ENCODE measurements at places on chromosomes 12 and 14.

DNA sequence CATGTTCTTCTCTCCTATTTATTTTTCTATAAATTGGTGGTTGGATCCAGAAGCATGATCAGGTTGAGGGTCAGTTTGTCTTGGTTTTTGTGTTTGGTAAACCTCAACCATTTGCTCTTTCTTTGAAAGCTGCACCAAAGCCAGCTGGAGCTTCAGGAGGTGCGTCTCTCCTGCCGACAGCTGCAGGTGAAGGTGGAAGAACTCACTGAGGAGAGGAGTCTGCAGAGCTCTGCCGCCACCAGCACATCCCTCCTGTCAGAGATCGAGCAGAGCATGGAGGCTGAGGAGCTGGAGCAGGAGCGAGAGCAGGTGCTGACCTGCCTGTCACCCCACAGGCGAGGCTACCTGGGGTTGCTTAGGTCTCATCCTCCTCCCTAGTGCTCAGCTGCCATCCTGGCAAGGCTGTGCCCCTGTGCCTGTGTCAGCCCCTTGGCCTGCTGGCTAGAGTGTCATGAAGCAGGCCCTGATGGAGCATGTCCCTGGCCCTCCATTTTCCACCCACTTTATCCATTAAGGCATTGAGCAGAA is 45.0 kb downstream of the RAB35 start:
- no peak for DNase-seq

- no peak for DNase-seq
These were observed 29.9 kb downstream of the ANO4 start for GRCh38 chr12:100824476-100824875.

DNA sequence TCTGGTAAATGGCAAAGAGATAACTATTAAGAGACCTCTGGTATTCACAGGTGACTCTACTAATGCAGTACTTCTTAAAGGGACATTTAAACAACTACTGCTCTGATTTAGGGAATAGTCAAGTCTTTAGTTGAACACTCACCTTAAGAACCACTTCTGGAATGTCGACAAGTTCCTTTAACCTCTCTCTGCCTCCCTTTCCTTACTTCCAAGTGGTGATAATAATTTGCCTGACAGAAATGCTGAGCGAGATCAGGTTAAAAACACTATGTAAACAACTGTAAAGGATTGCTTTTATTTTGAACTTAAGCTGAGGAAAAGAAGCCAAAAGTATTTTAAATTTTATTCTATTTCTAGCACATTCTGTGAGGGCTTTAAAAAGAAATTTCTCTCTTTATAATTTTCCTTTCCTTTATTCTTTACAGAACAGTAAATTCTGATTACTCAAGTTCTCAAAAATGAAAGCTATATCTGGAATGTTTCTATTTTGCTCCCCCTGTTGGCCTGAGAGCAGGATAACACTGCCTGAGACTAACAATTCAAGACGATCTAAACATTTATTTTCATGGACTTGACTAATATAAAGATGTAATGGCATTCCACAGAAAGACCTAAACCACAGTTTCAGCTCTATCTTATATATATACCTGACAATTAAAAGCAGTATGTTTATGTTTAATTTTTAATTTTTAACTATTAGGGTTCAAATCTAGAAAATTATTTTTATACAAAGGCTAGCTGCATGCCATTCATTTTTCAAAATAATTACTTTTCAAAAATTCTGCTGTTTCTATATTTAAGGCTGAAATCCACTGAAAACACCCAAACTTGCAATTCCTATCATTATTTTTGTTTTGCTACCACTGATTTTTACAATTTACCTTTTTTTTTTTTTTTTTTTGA is 29.2 kb downstream of the ZCCHC8 start:
- peak; percentile 83 for DNase-seq

GRCh38 chr12:22627371-22627770 is 2.4 kb downstream of the ETNK1 start:
- peak; percentile 5 for DNase-seq

- no peak for DNase-seq
These were observed 24.7 kb downstream of the SYNE2 start for GRCh38 chr14:63877550-63877939.

DNA sequence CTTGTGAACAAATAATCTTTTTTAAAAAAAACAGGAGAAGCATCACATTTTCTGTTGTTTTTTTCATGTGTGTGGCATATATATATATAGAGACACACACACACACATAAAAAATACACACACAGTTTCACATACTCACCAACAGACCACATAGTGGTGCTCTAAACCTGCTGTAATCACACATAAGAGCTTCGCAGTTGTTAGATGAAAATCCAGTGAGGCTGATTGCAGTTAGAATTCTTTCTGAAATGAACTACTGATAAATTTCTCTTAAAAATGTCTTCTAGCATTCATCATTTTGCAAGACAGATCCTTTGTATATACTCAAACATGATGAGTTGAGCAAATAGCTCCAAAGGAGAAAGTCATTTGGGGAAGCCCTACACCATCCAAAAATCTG is 434.3 kb upstream of the STXBP6 start:
- DNase-seq, result no peak

- peak; percentile 54 for DNase-seq
These were observed 16.4 kb downstream of the NAV3 start for GRCh38 chr12:77847060-77847541.

GRCh38 chr12:69694123-69694522 is 5.0 kb downstream of the BEST3 start:
- DNase-seq, result no peak

- DNase-seq, result no peak
These were observed 47.7 kb downstream of the BCL11B start for GRCh38 chr14:99224116-99224910.

DNA sequence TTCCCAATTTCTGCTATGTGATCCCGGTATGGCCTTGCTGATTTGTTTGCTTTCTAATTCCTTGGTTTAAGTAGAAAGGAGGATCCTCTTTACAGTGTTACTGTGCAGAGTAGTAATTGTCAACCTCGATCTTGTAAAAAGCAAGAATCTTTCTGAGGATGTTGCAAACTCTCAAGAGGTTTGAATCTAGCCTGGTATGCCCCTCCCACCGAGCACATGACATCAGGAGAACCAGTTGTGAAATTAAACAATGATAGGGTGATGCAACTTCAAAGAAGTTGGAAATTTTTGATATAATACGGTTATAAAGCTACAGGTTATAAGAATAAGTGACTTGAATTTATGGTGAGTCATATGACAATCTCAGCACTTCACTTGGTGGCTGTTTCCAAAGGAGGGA is 35.0 kb upstream of the FUT8 start:
- DNase-seq, result no peak

DNA sequence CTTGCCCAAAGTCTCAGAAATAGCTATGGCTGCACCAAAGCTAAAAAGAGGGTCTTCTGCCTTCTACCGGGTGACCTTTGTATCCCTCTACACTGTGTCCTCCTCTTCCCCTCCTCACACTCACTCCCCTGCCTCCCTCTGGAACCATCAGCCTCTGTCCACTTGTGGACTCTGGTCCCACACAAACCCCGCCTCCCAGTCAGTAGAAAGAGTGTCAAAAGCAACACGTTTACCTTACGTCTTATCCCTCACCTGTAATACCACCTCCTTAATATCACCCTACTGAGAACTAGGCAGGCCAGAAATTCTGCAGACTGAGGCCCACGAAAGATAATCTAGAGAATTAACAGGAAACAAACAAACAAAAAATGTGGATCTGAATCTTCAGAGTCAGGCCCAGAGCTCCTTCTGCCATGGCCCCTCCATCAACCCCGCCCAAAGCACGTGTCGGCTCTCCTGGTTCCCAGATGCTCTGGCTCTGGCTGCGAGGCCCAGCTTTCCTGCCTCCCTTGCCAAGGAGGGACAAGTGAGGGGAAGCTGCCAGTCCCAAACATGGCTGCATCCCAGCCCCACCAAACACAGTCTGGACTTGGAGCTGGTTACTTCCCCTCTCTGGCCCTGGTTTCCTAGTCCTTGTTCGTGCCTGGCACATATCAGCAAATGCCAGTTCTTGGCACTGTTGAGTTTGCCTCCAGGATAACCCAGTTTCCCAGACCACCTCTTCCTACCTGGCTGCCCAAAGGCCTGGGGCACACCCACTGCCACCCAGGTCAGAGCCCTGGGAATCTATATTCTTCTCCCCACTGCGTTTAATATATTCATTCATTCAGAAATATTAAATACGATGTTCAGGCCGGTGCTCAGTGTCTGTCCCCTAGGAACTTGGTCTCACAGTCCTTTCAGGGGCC is 2.7 kb downstream of the ACTN1 start:
- DNase-seq, result no peak

- DNase-seq, result no peak
These were observed 13.3 kb upstream of the TCP11L2 start for GRCh38 chr12:106289196-106289681.

DNA sequence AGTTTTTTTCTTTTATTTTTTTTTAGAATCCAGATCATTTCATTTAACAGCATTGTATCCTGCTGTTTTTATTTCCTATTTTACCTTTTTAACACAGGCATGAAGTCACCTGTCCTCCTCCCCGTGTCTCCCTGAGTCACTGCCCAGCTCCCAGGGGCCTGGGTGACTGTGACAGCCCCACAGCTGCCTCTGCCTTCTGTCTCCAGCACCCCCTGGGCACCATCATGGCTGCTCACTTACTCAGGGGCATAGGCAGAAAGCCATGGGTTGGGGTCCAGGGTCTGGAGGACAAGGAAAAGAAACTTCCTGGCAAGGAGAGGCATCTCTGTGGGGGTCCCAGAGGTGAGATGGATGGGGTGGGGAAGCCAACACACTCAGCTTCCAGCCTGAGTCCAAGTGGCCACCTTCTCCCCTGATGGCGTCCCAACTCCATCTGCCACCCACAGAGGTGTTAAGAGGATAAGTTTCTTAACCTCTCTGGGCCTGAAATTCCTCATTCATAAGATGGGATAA is 25.3 kb downstream of the TMEM63C start:
- no peak for DNase-seq

GRCh38 chr14:63542231-63542999 is 762 bp downstream of the PPP2R5E start:
- no peak for DNase-seq

DNA sequence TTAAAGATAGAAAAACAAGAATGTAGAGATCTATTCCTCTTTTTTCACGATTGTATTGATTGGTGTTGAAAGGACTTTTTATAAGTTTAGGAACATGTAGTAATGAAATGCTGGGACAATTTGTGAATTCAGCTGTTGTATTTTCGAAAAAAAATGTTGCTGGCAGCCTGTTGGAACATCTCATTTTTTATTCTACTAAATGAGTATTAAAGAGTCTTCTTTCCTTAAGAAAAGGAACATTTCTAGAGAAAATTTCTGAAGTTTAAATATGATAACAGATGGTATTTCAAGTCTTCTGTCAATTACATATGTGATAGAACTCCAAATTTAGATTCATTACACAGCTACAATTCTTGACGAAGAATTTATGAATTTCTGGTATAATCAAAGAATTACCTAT is 189.6 kb downstream of the TMEM117 start:
- no peak for DNase-seq

GRCh38 chr14:39459795-39460478 is 27.7 kb upstream of the FBXO33 start:
- no peak for DNase-seq

GRCh38 chr12:3607039-3607720 is 116.2 kb downstream of the PRMT8 start:
- no peak for DNase-seq

- peak; percentile 67 for DNase-seq
These were observed 8.6 kb downstream of the SLC25A29 start for GRCh38 chr14:100297320-100298300.

GRCh38 chr12:47779301-47779942 is 6.4 kb downstream of the SLC48A1 start:
- peak; percentile 87 for DNase-seq

GRCh38 chr14:43525658-43526057 is 981.4 kb downstream of the FSCB start:
- no peak for DNase-seq

DNA sequence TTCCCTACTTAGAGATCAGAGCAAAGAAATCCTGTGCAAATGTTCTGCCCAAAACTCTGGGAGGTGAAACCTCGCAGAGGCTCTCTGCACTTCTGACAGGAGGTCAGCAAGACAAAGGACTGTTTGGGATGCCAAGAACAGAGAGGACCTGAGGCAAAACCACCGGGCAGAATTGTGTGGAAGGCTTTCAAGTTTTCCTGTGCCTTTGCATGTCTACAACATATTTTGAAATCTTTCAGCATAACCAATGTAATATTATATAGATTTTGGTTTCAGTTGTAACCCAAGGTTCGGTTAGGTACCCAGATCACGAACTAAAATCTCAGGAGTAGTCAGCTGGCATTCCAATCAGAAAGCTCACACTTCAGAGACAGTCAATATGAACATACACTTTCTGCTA is 99.4 kb upstream of the PLEKHA5 start:
- DNase-seq, result no peak

GRCh38 chr12:13208533-13209435 is 12.3 kb downstream of the EMP1 start:
- no peak for DNase-seq

DNA sequence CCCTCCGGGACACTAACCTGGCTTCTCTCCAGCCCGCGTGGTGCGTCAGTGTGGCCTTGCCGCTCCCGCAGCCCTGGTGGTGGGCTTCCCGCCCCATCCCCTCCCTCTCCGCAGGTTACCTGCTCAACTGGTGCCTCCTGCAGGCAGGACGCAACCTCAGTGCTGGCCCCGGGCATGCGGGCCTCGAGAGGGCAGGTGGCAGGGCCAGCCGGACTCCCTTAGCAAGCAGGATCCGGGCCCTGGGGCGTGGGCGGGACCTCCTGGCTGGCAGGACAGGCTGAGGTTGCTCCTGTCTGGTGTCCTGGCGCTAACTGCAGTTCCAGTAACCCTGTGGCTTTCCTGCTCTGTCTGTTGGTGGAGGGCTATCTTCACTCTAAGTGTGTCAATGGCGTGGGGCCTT is 8.6 kb upstream of the ADSS1 start:
- DNase-seq, result no peak

- DNase-seq, result peak; percentile 13
These were observed 80.0 kb downstream of the NTF3 start for GRCh38 chr12:5511644-5512600.

GRCh38 chr14:64705381-64706118 is 1.3 kb downstream of the PLEKHG3 start:
- no peak for DNase-seq

GRCh38 chr12:79644274-79645234 is 46.2 kb downstream of the PAWR start:
- no peak for DNase-seq

GRCh38 chr12:139585-139984 is 73.0 kb downstream of the IQSEC3 start:
- no peak for DNase-seq

Measured in astrocyte of the spinal cord (primary cell).